ENCODE measurements at places on chromosomes 7 and 10.

DNA sequence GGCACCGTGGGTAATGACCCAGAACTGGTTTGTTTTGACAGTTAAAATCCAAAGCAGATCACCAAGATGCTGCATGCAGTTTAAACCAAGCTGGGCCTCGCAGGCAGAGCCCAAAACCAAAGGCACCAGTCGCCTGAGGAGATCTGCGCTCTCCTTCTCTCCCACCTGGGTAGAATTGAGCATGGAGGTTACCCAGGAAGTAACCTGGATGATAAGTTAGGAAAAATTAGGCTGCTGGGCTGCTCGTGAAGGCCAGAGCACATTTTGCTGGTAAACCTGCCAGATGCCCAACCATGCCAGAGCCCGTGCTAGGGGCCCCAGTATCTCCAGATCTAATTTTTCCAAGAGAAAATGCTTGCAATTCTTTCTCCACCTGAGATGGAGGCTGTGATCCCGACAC, 388.3 kb upstream of the MGMT start:
- no peak for DNase-seq

- no peak for DNase-seq
Measured at GRCh38 chr7:83077328-83077727, 85.4 kb downstream of the PCLO start.

DNA sequence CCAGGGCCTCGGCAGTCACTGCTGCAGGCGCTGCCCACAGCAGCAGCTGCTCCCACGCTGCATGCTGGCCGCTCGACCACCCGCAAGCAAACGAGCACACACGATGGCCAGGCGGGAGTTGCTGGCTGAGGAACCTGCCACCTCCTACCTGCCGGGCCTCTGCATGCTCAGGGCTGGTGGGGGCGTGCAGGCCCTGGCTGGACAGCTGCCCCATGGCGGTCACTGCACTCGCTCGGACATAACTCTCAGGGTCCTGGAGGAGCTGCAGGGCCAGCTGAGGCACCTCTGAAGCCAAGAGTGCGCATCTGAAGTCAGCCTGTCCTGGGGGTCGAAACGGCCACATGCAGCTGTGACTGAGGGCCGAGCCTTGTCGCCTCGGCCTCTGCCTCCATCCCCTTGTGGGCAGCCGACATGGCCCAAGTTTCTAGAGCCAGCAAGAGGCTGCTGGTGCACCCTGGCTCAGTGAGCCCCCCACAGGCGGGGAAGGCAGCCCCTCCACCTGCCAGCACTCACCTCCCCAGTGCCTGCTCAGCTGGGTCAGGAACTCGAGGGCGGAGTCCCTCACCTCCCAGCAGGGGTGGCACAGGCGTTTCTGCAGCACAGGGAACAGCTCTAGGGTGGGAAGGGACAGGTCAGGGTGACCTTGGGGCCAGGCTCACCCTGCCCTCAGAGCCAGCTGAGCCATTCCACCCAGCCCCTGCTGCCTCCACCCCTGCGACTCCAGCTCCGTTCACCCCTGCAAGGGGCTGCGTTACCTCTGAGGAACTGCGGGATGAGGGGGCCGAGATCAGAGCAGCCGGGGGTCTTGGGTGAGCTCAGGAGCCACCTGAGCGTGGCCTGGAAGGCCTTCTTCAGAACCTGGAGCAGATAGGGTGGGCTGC, 16.1 kb downstream of the BRAT1 start:
- no peak for DNase-seq

DNA sequence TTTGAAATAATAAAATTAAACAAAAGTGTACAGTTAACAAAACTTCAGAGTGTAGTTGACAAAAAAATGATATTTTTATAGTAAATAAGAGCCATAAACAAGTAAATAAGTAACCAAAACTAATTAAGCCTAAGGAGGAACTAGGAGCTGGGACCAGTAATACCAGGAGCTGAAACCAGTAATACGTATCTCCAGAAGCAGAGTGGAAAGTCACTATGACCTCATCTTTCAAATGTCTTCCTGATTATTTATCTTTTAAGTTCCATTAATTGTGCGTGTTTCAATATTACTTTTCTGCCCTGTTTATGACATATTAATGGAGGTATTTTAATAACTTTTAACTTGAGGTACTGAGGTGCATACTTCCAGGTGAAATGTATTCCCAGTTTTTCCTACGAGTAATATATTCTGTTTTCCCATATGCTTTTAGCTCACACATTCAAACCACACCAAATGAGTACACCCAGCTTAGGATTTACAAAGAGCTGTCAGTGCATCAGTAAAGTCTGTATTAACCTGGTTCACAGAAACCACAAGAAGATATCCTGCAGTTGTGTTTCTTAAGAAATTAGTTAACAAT, 283.7 kb upstream of the HGF start:
- no peak for DNase-seq

Measured in immature natural killer cell (primary cell).